Epithelial cell of esophagus (primary cell): ENCODE measurements at places on chromosomes 5 and 9.

DNA sequence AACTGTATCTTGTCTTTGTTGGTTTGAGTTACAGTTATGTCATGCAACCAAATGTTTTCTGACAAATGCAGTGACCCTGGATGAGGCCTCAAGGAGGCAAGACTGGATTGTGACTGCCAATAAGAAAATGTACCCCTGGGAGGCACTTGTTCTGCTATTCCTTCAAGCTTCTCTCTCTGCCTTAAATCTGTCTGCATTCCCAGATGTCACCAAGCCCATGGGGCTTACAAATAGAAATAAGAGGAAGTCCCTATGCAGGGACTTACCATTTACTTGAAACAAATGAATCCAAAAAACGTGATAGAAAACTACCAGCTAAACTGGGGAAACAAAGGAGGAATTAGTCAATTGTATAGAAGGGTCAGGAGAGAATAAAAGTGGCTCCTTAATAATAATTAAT, 8.2 kb upstream of the PARP8 start:
- DNase-seq, result no peak

GRCh38 chr5:141633871-141634561, 2.6 kb downstream of the HDAC3 start:
- no peak for DNase-seq

- DNase-seq, result no peak
Measured at GRCh38 chr5:163222982-163223381, 214.4 kb upstream of the CCNG1 start.

GRCh38 chr5:65961633-65962032, 35.3 kb downstream of the ERBIN start:
- peak; percentile 56 for DNase-seq

- peak; percentile 86 for DNase-seq
Measured at GRCh38 chr5:157611571-157612476, 36.2 kb upstream of the ADAM19 start.

DNA sequence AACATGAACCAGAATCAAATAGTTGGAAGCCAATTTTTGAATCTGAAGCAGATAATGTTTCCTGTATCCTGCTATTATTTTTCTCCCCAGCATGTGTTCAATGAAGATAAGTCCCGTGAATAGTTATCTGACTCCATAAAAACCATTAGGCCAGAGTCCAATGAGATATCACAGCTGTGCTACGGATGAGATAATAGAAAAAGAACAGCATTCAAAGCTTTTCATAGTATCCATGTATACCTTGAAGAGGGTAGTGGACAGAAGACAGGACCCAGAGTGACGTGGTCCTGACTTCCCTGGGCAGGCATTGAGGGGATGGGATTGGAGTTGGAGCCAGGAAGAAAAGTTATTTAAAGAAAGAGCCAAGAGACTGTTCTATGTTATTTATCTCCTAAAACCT, 50.7 kb upstream of the C6 start:
- DNase-seq, result no peak

DNA sequence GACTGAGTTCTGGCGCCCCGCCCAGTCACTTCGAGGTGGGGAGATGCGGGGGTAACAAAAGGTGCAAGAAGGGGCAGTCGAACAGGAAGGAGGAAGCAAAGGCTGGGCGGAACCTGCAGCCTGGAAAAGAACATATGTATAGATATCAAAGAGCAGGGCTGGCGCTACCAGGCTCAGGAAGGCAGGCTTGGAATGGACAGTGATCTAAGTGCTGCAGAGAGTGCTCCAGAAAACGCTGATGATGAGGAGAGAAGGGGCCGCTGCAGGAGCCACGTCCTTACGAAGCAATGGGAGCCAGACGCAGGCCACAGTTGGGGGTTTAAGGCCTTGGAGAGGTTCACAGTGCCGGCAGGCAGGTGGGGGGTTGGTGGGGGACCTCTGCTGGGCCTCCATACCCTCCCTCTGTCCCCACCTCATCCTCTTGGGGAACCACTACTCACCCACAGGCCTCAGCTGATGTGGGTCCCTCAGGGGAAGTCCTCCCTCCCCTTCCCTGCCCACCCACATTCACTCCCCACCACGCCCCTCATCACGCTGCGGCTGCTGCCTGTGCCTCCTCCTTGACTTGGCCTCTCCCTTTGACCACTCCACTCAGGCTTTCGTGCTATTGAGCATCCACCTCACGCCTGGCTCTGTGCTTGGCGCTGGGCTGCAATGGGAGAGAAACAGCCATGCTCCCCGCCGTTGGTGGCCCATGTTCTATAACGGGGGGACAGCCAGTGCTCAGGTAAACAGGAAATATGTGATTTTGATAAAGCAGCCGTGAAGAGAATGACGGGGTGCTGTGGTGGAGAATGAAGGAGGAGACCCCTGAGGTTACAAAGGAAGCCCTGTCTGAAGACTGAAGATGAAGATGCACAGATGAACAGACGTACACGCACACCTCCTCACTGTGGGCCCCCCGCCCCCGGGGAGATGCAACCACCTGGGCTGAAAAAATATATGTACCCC, 40.5 kb upstream of the RPL26L1 start:
- no peak for DNase-seq

GRCh38 chr5:78076351-78076750, 218.1 kb downstream of the AP3B1 start:
- no peak for DNase-seq

DNA sequence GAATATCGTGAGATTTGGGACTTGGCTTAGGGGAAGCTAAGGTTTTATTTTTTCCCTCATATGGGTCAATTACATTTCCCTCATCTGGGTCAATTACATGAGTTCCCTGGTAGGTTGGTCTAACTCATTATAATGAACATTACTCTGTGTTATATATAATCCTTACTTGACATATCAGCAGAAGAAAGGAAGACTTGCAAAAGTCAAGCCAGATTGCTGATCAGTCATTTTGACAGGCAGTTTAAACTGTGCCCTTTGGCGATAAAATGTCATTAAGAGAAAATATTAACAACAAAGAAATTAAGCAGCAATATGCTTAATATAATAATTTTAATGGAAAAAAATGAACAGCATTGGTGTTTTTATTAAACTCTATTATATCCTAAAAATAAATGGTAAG, 23.1 kb upstream of the TRPM3 start:
- no peak for DNase-seq

DNA sequence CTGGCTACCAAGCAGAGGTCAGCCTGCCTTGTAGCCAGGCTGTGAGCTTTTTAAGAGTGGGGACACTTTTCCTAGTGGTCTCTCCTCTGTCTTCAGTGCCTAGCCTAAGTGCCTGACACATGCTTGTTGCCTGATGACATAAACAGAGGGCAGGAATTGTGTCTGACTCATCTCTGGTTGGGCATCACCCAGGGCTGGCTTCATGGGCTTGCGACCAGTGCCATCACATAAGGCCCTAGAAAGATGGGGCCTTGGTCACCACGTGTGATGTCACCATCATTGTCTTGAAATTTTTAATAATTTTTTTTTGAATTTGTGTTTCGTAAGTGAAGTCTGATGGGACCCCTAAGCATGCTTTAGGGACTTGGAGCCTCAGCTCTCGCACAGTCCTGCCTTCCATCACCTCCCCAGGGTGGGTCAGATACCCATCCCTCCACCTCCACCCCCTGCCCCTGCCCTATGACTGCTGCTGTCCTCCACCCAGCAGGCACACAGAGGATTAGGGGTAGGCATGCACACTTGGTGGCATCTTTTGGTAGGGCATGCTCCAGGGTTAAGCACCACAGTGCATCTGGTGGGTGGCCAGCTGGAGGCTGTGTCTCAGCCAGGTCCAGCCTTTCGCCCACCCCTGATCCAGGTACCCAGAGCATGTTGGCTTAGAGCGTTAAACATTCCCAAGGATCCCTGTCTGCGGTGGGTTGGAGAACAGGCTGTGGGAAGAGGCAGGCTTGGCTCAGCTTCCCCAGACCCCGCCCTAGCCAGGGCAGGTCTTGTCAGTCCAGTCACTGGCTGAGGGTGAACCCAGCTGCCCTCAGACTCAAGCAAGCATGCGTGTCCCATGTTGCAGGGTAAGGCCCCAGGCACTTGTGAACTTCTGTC, 80.1 kb upstream of the SH3PXD2B start:
- peak; percentile 70 for DNase-seq

DNA sequence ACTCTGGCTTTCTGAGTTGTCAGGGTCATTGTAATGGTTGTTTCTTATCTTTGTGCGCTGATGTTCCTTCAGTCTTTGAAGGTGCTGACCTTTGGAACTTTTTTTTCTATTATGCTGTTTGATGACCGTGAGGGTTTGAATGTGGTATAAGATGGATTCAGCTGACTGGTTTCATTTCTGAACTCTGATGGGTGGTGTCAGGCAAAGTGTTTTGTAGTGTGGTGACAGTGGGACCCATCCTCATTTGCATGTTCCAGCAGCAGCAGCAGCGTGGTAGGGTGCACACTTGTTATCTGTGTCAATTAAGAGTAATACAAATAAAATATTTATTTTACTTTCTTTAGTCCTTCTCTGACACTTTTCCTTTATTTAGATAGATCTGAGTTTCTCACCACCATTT, 227.7 kb upstream of the PRR16 start:
- DNase-seq, result no peak

- no peak for DNase-seq
Measured at GRCh38 chr9:93630806-93631411, 54.5 kb downstream of the PHF2 start.

DNA sequence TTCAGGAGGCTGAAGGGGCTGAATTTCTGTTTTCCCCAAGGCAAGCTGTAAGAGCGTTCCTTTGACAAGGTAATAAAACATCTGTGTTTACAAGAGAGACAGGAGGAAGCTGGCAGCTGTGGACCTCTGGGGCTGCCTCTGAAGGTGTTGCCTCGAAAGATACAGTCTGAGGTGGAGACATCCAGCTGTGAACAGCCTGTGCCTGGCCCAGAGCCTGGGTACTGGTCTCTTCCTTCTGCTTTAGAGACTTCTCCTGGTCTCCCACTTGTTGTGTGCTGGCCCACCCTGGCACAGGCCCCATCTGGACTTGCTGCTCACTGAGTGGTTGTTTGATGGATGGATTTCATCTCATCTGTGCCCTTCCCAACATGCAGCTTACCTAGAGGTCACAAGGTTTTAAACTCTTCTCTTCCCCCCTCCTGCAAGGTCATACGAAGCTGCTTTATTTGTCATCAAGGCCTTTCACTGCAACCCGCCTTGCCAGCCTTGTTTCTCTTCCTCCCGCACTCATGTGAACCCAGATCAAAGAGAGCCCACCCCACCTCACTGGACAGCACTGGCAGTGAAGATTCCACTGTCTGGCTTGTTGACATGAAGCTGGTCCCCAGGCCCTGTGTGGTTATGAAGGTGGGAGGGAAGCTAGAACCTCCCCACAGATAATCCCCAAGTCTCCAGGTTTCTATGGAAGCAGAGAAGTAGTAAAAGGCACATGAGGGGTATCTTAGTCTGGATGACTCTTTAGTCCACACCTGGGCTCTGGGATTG, 35.0 kb upstream of the ALDH1B1 start:
- no peak for DNase-seq

- DNase-seq, result no peak
Measured at GRCh38 chr5:1723957-1724821, 75.4 kb downstream of the MRPL36 start.

DNA sequence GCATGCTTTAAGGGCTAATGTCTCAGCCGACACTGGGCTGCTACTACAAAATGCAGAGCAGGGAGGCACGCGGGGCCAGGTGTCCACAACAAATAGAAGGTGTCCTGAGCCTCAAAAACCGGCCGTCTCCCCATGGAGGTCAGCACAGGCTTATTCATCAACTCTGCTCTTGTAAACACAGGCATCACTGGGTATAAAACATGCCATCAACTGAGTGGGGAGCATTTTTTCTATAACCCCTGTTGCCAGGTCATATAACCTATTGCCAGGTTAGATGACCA, 271.6 kb downstream of the AUH start:
- no peak for DNase-seq

DNA sequence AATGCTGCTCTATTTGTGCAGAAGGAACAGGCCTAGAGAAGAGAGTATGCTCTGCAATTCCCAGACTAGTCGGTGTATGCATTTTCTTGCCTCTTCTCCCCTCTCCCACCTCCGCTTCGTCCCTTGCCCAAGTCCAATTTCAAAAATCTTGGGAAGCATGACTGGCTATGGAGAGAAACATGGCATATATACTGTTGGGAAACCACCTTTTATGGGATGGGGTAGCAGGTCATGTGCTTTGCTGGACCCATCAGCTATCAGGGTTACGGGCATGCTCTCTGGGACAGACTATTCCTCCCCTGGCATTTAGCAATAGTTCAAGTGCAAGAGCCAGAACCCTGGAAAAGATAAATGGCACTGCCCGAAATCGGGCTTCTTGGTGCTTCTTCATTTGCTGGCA, 12.0 kb downstream of the ISL1 start:
- DNase-seq, result no peak

DNA sequence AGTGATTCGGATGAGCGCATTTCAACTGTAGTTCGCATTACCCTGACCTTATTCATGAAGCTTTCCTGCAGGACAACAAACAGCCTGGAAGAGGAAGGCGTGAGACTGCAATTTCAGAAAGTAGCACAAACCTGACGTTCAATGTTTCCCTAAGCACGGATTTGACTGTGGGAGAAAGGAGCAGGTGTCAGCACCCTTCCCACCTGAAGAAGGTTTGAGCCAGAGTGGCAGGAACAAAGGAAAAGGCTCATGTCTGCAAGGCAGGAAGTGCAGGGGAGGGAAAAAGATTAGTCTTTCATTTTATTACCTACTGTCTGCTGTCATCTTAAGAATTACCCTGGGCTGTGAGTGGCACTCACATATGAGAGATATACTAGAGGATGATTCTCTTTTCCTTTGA, 114.0 kb downstream of the MED10 start:
- DNase-seq, result no peak

GRCh38 chr9:135403733-135404450, 75.7 kb upstream of the PPP1R26 start:
- no peak for DNase-seq

DNA sequence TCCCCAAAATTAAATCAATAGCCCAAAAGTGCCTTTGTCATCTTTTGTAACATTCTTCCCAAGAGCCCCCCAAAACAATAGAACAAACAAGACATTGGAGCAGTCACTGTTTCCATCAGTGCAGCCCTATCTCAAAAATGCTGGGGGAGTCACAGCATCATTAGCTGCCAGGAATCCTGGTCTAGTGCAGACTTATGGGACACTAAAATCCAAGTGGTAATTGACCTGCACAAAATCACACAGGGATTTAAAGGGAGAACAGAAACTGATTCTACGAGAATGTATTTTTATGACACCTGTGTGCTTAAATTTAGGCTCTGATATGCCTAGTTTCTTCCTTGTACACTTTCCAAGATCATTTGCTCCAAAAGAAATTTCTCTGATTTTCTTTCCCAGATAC, 172.9 kb downstream of the GLIS3 start:
- DNase-seq, result no peak

GRCh38 chr9:93621922-93622321, 45.5 kb downstream of the PHF2 start:
- no peak for DNase-seq

- DNase-seq, result peak; percentile 38
Measured at GRCh38 chr5:40716000-40716399, 36.3 kb downstream of the PTGER4 start.

GRCh38 chr5:135240781-135241360, 158.2 kb downstream of the MACROH2A1 start:
- DNase-seq, result no peak

DNA sequence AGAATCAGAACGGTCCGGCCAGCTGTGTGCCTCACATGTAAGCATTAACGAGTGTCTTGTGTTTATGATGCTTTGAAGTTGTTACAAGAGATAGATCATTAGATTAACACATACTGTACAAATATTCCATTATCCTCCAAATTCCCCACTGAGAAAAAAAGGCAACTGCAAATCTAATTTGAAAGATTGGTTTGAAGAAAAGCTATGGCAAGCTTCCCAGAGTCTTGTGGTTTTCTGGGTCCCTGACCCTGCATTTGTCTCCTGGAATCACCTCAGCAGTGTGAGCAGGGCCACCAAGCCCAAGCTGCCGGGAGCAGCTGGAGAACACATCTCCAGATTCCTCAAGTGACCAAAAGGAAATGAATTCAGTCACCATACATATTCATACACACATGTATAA, 36.9 kb upstream of the ADAMTS16 start:
- no peak for DNase-seq
